Renal pelvis (tissue), 12 donors: ENCODE measurements at places on chromosomes 3 and 15. TPM values are rescaled to one million over a fixed set of nuclear protein-coding genes. Genes with fewer than 3 reads are reported as not detected.

The FAM174B gene
- polyA plus RNA-seq = 31.0 TPM

The ASB7 gene
- polyA plus RNA-seq = 15.6 TPM

The CCR4 gene
- polyA plus RNA-seq = 0.14 TPM

The PLIN1 gene
- 0.97 TPM for polyA plus RNA-seq

The OSBPL10 gene
- 20.7 TPM for polyA plus RNA-seq

The MED12L gene
- polyA plus RNA-seq = 2.7 TPM

The ISLR2 gene
- polyA plus RNA-seq = 0.88 TPM

The MESP1 gene
- 1.3 TPM for polyA plus RNA-seq

The LTF gene
- 3.6 TPM for polyA plus RNA-seq

The CDHR4 gene
- not detected for polyA plus RNA-seq

DNA sequence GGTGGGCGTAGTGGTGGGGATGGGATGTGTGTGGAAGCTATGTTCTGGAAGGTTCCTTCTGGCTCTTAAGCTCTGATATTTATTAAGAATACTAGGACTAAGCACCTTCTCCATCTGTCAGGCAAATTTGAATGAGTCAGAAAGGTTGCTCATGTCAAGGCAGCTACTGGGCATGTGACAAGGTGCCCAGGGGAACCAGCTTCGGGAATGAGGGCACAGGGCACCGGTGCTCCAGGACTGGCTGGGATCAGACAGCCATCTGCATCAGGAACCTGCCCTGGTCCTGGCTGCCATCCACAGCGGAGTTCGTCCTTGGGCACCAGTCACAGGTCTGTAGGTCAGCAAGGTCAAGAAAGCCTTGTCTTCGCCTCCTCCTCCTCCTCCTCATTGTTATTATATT, 32.5 kb downstream of the CA12 start:
- no peak for DNase-seq

DNA sequence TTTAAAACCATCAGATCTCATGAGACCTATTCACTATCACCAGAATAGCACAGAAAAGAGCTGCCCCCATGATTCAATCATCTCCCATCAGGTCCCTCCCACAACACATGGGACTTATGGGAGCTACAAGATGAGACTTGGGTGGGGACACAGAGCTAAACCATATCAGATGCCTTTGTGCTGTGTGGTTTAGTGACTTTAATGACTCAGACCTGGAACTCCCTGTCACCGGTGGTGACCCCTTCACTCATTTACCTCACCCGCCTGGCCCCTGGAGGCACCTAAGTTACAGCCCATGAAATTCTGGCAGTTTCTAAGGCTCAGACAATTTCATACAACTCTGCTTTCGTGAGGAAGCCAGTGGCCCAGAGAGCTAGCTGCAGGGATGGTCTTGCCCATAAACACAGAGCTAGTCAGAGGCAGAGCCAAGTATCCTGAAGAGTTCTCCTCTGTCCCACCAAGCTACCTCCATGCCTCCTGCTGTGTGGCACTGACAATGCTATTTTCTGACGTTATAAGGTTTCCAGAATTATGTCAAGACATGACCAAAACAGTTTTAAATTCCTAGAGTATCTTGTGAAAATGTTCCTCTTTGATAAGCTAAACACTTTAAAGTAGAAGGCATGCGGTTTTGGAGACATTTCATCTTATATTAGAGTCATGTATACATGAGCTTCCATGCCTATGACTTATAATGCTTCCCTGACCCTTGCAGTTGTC, 231.1 kb upstream of the IL12A start:
- no peak for DNase-seq

DNA sequence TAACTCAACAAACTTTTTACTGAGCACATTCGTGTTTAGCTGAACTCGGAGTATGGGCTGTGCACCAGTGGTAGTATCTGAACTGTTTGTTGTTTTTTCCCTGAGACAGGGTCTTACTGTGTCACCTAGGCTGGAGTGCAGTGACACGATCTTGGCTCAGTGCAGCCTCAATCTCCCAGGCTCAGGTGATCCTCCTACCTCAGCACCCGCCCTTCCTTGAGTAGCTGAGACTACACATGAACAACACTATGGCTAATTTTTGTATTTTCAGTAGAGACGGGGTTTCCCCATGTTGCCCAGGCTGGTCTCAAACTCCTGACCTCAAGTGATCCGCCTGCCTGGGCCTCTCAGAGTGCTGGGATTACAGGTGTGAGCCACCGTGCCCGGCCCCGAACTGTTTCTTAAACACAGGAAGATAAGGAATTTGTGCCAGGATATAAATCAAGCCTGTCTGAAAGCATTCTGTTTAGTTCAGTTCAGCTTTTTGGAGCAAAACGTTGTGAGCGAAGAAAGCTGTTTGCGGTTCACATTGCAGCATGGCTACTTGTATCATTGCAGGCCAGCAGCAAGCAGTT, 40.4 kb upstream of the SKOR1 start:
- DNase-seq = no peak

GRCh38 chr15:88288661-88289060, 32.1 kb upstream of the NTRK3 start:
- DNase-seq = no peak

- DNase-seq = no peak
Observed at GRCh38 chr3:63855333-63855940, 8.2 kb downstream of the THOC7 start.

DNA sequence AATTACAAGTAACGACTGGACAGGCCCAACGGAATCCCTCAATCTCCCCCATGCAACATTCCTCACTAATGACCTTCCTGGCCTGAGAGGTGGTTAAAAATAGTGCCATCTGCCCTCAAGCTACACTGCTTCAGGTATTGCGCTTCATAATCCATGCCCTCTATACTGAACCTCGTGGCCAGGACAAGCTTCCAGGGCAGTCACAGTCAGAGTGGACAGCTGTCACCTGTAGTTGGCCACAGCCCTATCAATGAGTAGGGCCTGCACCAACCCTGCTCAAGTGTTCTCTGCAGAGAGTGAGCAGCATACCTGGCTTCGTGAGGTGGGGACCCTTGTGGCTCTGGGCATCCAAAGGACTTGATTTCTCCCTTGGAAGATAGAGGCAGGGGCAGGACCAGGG, 46.9 kb upstream of the SEMA4B start:
- no peak for DNase-seq

GRCh38 chr15:56964182-56964581, 45.7 kb downstream of the TCF12 start:
- no peak for DNase-seq

DNA sequence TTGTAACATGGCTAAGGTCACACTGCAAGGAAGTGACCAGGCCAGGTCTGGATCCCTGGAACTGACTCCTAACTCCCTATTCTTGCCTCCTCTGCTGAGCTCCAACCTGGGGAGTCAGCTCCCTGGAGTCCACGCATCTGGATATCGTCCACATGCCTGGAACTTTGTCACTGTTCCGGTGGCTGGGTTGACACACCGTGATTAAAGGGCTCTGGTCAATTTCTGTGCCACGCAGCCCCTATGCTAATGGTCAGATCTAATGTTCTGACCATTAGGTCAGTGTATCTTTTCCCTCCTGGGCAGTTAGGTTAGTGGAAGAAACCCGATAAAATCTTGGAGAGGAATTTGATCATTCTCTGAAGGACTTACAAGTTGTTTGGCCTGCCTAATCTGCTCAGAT, 1.6 kb upstream of the TPM1 start:
- no peak for DNase-seq

DNA sequence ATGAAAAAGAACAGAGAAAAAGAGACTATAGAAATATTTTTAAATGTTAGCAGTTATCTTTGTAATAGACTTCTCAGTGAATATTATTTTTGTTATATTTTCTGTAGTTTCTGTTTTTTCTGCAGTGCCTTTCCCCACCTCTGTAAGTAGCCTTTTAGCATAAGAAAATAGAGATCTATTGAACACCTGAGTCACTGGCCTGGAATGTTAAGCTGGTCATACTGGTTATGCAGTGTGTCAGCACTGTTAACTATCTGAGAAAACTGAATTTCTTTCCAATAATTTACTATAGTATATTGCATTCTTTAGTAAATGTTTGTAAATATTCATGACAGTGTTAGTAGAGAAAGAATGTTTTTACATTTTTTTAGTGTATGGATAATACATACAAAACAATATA, 79.8 kb downstream of the NECTIN3 start:
- no peak for DNase-seq

- no peak for DNase-seq
Observed at GRCh38 chr15:72983801-72984545, 68.3 kb upstream of the NEO1 start.

DNA sequence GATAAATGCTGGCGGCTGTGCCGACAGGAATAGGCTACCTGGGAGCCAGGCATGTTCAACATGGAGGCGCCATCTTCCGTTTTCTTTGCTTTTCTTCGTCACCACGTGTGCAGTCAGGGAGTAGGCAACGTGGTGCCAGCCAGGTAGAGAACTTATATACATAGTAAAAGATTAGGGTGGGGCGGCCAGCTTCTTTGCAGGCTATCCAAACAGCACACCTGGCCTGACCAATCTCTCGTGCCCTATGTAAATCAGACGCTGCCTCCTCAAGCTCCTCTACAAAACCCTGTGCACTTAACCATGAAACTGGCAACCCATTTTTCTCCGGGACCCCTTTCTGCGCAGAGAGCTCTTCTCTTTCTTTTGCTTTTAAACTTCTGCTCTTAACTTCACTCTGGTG, 28.6 kb upstream of the OR5K4 start:
- DNase-seq = no peak

- no peak for DNase-seq
Observed at GRCh38 chr3:189680723-189681122, 49.5 kb downstream of the TP63 start.

DNA sequence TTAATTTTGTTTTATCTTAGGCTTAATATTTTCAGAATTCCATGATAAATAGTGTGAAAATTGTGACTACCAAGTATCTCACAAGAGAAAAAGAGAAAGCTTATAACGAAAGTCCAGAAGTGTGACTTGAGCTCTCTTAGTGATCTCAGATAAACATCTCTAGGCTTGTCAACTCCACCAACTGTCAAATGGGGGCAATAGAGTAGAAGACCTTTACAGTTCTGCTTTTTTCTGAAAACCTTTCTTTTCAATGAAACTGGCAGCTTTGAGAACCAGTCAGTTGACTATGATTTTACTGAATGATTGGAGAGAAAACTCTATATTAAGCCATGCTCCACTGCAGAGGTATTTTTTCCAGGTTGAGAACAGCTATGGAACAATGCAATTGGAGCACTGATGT, 119.2 kb upstream of the TP63 start:
- no peak for DNase-seq

DNA sequence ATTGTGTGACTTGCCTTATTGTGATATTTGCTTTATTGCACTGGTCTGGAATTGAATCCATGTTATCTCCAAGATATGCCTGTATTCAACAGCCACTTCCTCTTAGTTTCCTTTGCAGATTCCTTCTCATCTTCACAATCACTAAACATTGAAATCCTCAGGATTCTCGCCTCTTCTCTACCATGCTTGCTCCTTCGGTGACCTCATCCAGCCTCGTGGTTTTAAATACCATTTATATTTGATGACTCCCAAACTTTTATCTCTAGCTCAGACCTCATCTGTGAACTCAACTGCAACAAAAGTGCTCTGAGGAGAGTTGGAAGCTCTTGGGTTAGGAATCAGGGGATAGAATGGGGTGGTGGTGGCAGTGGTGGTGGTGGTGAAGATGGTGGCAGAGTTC, 19.9 kb downstream of the POLR2M start:
- DNase-seq = no peak

- DNase-seq = no peak
Observed at GRCh38 chr3:47056705-47057104, 77.2 kb downstream of the NBEAL2 start.

- peak; percentile 48 for DNase-seq
Observed at GRCh38 chr15:98881526-98882520, 125.8 kb downstream of the PGPEP1L start.

GRCh38 chr3:109460961-109461360, 123.6 kb upstream of the DPPA4 start:
- no peak for DNase-seq

DNA sequence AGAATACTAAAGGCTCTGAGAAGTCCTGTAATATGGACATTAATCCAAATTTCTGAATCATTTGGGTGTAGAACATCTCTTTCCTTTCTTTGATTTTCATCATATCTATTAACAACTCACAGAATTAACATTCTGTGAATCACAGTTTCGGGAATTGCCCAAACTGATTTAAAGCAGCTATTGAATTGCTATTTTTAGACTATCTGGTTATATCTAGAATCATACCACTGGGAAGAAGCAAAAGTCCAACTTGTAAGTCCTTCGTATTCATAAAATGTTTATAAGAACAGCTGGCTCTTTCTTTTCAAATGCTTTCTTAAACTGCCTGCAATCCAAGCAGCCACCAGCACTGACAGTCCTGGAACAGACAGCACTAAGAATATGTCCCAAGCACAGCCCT, 733.0 kb downstream of the NTRK3 start:
- no peak for DNase-seq

GRCh38 chr3:117628823-117629291, 919.3 kb downstream of the TUSC7 start:
- peak; percentile 54 for DNase-seq
